Left kidney (tissue), 8 donors: ENCODE measurements at places on chromosomes 13 and 19.

GRCh38 chr19:49419173-49419572 lies 4.1 kb downstream of the PTH2 start:
- no peak for DNase-seq

DNA sequence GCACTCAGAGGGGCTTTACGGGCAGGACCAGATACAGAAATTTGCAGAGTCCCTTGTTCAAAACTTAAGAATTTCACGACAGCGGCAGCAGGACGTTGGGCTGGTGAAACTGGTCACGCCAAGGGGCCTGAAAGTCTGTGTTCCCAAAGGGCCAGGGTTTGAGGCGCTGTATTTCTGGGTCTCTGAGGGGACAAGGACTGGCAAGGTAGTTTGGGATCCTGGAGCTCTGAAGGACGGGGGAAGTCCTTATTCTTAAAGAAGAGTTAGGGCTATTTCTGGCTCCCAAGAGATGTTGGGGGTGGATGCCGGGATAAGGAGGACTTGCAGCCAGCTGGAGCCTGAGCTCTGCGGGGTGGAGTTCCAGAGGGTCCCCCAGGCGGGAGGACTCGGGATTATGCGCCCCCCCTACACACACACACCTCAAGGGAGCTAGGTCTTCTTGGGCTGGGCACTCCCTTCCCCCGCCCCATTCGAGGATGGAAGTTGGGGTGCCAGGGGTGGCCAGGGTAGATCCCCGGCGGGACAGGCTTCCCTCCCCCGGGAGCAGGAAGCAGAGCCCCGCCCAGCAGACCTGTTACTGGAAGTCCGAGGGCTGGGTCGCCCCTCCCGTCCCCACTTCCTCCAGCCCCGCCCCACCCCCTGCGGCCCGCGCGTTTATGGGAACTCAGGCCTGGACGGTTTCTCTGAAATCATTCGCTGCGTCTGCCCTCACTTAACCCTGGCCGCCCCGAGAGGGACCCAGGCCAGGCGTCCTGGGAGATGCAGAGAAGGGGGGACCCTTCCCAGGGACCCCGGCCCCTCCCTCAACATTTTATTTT lies 5.6 kb downstream of the BCL3 start:
- DNase-seq, result no peak

DNA sequence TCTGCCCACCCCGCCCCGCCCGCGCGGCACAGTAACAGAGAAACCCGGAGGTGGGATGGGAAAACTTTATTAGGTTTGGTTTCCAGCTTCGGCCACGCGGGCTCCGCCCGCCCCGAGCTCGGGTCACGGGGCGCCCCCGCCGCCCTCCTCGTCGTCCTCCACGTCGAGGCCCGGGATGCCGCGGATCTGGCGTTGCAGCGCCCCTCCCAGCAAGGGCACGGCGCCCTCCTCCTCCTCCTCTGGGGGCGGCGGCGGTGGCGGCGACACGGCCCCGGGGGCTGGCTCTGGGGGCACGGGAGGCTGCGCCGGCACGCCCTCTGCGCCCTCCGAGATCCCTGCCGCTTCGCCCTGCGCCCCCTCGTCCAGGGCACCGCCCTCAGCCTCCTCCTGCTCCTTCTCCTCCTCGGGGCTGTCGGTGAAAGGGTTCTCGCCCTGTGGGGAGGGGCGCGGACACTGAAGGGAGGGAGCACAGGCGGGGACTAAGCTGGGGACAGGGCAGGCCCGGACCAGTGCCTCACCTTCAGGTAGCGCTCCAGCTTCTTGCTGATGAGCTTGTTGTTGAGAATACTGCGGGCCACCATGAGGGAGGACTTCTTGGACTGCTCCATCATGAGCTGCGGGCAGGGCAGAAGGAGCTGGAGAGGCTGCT lies 536 bp upstream of the AKAP8 start:
- DNase-seq, result peak; percentile 42

DNA sequence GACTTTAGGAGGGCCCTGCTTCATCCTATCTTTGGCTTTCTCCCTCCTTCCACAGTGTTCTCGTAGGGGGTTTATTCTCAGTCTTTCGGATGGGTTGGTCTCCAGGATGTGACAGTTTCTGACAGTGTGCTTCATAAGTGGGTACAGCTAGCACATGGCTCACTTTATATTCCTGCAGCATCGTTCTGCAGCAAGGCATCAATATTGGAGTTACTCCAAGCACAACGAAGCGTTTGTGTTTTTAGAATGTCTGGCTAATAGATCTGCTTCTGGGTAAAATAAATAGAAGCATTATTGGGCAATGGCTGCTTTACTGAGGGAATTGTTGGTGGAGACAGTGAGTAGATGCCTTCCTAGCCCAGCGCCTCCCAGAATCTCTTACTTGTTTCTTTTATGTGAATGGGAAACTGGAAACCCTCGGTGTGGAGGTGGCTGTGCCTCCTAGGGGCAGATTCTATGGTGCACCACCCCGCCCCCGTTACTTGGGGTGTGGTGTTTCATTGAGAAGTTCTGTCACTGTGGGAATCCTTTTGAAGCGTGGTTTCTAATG lies 2.0 kb downstream of the FARP1 start:
- peak; percentile 55 for DNase-seq
